ENCODE measurements at places on chromosomes 5 and 9.

GRCh38 chr5:56175488-56175887 is 57.6 kb downstream of the ANKRD55 start:
- peak; percentile 62 for DNase-seq

GRCh38 chr5:7331131-7331530 is 64.8 kb upstream of the ADCY2 start:
- DNase-seq = no peak

DNA sequence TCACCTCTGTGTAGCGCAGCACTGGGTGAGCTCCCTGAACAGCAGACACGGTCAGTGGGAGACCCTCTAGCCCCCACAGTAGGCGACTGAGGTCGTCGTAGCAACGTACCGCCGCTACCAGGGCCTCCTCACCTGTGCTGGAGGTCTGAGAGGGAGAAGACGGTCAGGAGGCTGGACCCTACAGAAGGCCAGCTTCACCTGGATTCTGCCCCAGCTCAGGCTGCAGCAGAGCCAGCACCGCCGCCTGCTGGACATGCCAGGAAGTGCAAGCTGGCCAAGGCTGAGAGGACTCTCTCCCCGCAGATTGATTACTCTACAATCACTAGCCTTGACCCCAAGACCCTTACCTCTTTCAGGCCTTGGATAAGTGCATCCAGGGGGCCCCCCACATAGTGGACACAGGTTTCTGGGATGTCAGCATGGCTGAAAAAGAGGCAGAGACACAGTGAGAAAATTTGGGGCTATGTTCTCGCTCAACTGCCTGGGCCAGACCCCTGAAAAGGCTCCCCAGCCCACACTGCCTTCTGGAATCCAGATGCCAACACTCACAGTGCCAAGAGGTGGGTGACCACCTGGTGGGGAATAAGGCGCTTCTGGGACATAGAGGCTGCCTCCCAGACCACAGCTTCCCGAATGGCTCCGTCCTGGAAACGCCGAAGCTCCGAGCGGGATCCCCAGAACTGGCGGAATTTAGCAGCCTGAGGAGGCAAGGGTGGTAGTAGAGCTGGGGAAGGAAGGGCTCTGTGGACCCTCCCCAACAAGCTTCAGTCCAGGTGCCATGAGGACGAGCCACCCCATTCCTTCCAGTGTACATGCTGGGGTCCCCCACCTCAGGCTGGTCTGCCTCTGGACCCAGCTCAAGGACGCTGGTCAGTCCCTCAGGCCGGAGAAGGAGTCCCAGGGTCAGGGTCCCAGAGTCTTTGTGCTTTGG is 6.9 kb downstream of the NOL6 start:
- no peak for DNase-seq

DNA sequence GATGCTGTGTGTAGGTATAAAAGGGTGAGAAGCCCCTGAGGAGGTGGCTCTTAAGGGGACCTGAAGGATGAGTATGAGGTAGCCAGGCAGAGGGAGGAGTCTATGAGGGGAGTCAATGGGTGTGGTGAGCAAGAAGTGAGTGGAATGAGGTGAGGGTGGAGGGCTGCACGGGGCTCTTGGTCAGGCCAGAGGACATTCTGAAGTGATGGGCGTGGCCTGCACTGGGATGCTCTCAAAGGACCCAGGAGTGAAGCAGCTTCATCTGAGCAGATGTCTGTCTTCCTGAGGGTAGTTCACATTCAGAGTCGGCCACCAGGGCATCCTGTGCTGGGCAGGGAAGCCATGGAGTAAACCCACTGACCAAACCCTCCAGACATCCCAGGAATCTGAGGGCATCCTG is 45.1 kb upstream of the SAP30L start:
- no peak for DNase-seq

GRCh38 chr5:38373743-38374142 is 115.4 kb downstream of the EGFLAM start:
- no peak for DNase-seq

DNA sequence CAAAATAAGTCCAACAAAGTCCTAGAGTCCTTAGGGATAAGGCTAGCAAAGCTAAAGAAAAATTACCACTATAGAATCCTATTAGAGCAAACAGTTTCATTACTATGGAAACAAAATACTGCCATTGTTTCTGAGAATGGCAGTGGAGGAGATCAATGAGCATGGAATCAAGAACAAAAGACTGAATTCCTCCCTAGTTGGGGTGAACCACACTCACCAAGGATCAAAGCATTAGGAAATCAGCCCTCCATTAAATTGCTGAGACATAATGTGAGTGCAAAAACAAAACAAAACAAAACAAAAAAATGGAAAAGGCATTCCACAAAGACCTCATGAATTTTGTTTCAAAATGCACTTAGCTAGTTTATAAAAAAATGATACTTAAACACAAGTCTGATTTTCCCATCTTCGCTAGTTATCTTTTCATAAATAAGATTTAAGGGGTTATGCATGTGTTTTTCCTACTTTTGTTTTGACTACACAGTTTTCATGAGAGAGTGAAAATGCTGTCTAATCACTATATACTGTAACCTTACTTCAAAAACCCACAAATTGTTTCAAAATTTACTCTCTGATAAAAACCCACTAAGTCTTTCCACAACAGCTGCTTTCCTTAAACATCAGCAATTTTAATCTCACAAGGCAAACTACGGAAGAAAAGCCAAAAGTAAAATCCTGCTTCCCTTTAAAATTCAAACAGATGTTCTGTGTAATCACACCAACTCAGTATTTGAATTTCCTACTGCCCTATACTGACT is 9.7 kb downstream of the SERINC5 start:
- no peak for DNase-seq

DNA sequence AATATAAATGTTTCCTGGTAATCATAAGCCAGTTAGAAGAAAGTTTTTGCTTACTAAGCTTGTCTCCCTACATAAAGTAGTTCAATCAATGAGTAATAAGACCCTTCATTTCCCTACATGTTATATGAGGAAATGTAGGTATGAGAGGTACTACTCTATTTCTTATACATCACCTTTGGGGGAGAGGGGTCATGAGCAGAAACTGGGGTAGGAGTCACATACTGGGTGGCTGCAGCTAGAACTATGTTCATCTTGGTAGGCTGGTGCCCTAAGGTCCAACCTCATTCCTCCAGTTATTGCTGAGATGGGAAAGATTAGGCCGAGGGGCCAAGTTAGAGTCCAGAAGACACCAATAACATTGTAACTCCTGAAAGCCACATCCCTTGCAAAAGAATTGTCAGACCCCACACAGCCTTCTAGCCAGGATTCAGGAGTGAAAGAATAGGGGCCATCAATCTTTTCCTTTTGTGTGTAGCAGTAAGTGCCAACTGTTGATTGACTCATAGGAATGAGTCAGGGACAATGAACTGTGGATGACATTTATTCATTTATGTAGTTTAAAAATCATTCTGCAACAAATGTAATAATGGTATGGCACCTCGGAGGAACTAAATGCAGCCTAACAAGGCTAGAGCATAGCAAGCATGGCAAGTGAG is 21.6 kb upstream of the SREK1 start:
- no peak for DNase-seq

- peak; percentile 59 for DNase-seq
These were observed 3.0 kb downstream of the RECK start for GRCh38 chr9:36039696-36040095.

- DNase-seq = peak; percentile 16
These were observed 136.4 kb downstream of the SAXO1 start for GRCh38 chr9:18896531-18897179.

GRCh38 chr5:126680191-126680817 is 79.6 kb downstream of the PHAX start:
- DNase-seq = peak; percentile 82

- DNase-seq = no peak
These were observed 257.8 kb downstream of the FER start for GRCh38 chr5:109005297-109006009.

DNA sequence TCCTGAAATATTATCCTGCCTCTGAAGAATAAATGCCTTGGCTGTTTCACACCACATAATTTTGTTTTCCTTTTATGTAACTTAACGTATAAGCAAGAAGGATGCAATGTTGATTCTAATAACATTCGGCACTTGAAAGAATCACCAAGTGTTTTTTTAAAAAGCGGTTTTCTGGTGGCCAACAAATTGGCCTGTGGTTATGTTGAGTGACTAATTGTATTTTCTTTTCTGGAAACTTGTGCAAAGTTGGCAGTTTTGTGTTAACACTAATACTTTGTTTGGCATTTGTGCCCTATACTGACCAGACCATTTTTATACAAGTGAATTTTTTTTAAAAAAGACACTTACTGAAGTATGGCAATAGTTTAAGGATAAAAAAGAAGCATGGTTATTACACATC is 452.7 kb downstream of the BNC2 start:
- DNase-seq = no peak

Measured in NCI-H226 (cell line).